ENCODE measurements at places on chromosomes 3 and 15.

GRCh38 chr3:184284696-184285095 is 8.9 kb downstream of the ECE2 start:
- DNase-seq: no peak

DNA sequence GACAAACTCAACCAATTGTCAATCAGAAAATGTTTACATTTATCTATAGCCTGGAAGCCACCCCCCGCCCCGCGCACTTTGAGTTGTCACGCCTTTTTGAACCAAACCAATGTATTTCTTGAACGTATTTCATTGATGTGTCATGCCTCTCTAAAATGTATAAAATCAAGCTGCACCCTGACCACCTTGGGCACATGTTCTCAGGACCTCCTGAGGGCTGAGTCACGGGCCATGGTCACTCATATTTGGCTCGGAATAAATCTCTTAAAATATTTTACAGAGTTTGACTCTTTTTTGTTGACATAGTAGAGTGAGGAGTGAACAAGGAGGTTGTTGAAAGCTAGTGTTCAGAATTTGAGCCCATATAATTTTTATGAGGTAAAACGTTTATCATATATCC is 6.5 kb downstream of the MCTP2 start:
- no peak for DNase-seq

DNA sequence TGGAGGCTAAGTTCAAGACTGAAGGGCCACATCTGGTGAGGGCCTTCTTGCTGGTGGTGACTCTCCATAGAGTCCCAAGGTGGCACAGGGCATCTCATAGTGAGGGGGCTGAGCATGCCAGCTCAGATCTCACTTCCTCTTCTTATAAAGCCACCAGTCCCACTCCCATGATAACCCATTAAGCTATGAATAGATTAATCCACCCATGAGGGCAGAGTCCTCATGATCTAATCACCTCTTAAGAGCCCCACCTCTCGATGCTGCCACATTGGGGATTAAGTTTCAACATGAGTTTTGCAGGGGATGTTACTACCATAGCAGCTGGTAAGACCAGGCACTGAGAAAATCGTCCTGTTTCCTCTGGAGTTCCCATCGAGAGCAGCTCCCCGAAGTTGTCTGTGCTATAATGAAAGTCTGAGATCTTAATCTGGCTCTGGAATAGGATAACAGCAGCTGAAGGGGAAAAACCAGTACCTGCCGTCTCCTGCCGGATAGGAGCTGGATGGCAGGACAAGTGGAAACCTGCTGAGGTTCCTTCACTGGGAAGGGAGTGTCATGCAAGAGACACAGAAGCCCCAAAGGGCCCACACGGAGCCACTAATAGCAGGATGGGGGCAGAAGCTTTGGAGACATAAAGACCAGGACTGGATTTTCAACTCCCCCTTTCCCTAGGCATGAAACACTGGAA is 79.5 kb upstream of the EPHB3 start:
- no peak for DNase-seq

GRCh38 chr15:75065851-75066509 is 42.6 kb downstream of the PPCDC start:
- peak; percentile 22 for DNase-seq

All from hematopoietic multipotent progenitor cell treated with erythropoietin and hydrocortisone succinate and interleukin-3 and kit ligand, for 15 days (in vitro differentiated cells).